T47D (cell line): ENCODE measurements at places on chromosomes 5 and 9.

GRCh38 chr5:72151646-72152045 is 44.4 kb downstream of the MAP1B start:
- DNase-seq: no peak

- no peak for DNase-seq
Measured at GRCh38 chr9:88421348-88421747, 33.1 kb downstream of the SPIN1 start.

- no peak for DNase-seq
Measured at GRCh38 chr5:109911731-109912130, 222.0 kb downstream of the MAN2A1 start.

DNA sequence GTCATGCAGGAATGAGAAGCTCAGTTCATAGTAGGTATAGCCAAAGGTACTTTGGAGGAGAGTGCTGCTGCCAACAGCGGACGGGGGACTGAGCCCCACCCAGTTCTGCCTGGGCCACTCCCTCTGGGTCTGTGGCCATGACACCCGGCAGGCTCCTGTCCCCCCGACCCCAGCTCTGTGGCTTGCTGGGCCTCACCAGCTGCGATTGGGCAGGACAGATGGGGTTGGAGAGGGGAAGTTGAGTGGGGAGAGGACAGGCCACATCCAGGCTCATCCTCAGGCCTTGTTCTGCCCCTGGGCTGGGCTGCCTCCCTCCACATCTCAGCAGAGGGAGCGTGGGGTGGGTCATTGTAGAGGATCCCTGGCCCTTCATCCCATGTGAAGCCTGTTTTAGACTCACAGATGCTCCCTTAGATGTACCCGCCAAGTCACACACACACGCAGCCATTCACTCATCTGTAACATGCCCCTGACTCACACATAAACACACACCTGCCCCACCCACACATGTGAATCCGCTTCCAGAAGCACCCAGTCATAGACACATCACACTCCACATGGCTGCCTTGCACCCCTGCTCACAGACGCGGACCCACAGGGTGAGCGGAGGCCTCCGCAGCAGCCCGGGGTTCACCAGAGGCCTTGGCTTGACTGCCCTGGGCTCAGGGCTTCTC is 48.8 kb downstream of the NTNG2 start:
- no peak for DNase-seq

- DNase-seq: no peak
Measured at GRCh38 chr5:5296051-5296450, 126.4 kb upstream of the ICE1 start.

DNA sequence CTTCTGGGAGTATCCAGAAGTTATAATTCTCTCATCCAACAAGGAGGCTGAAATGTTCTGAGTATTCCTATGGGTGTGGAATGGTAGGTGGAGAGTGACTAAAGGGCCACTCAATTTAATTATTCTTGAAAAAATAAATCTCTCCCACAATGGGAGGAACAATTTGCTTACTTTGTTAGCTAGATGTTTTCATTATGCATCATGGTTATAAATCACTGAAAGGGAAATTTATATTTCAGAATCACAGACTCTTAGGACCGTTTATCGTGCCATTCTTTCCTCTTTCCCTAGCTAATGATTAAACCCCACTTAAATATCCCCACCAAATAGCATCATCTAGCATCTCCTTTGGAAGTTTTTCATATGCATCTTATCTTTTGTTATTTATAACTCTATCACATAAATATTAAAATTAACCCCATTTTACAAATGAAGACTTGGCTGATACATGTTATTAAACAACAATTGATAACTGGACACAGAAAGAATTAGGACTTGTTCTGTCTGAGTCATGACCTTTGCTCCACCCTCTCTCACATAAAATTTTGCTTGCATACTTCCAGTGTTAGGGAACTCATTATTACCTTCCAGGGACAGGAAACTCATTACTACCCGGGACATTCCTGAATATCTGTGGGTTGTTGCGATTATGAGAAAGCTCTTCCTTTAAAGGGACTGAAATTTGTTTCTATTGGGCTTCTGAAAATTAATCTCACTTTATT is 94.9 kb upstream of the NMUR2 start:
- DNase-seq: no peak

DNA sequence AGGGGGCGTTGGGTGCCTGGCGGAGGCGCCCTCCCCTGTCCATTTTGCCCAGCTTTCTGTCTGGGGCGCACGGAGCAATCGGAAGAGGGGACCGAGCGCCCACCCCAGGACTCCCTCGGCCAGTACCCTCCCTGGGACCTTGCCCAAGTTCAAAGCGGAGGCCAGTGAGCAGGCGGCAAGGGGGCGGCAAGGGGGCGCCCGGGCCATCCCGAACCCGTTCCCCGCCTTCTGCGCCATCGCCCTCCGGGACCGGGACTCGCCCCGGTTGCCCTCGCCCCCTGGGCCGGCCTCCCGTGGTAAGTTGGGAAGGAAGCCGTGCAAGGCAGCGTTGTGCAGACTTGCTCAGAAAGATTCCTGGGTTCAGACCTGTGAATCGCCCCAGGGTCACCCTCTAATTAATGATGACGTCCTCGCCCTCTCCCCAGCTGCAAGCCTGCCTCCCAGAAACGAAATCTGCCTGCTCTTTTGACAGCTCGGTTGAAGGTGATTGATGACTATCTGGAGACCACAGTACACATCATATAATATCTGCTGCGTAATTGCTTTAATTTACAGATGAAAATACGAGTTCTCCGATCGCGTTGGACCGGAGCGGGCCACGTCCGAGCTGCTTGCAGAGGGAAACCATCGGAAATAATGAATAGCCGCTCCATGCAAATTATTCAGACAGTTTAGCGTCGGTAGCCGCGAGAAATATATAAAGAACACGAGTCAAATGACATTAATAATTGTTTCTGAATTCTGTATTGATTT is 1.4 kb upstream of the IRX4 start:
- peak; percentile 42 for DNase-seq

- no peak for DNase-seq
Measured at GRCh38 chr5:135375040-135375793, 23.8 kb downstream of the MACROH2A1 start.

DNA sequence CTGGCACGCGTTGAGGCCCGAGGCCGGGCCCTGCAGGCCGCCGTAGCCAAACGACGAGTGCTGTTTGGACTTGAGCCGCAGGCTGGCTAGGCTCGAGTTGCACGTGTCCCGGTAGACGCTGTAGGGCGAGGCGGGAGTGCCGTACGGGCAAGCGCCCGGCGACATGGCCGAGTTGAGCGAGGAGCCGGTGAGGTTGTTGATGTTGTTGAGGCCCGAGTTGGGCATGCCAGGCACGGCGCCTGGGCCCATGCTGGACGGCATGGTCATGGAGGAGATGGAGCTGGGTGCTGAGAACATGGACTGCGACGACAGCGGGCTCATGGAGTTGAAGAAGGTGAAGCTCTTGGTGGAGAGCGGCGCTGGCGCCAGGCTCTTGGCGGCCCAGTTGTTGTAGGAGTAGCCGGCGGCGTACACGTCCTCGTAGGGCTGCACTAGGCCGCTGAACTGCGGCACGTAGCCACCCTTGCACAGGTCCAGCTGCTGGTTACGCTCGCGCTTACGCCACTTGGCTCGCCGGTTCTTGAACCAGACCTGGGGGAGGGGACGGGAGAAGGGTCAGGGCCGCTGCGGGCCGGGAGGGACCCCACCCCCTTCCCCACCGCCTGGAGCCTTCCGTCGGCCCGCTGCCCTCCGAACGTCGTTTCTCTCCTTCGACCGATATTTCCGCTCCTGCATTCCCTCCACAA is 5.1 kb downstream of the PITX1 start:
- no peak for DNase-seq

GRCh38 chr5:64619609-64620008 is 70.7 kb upstream of the SHISAL2B start:
- DNase-seq: no peak

- DNase-seq: no peak
Measured at GRCh38 chr9:123358181-123358905, 2.3 kb downstream of the CRB2 start.

DNA sequence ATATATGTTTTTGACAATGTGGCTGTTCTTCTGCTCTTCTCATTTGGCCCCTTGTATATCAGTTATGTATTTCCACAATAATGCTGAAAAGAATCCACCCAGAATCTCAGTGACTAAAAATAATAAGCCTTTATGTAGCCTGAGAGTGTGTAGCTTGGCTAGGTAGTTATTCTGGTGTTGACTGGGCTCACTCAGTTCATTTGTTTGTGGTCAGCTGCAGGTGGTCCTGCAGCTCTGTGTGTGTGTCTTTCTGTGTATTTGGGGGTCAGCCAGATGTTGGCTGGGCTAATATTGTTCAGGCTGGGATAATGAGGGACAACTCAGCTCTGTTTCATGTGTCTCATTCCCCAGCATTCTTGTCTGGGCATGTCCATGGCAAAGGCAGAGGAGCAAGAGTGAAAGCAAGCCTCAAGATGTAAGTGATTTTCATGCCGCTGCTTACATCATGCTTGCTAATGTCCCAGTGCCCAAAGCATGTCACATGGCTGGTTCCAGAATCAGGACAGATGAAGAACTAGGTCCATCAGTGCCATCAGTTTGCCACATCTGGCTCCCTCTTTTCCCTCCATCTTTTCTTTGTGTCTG is 162.8 kb downstream of the KCTD16 start:
- DNase-seq: no peak

GRCh38 chr9:17669206-17669605 is 90.3 kb downstream of the SH3GL2 start:
- DNase-seq: no peak
